GM04504 (cell line): ENCODE measurements at places on chromosomes 2 and 18.
A peak's percentile ranks its signal among the peaks of the same experiment; 100 is the strongest.

- no peak for DNase-seq
Measured at GRCh38 chr18:50395093-50395492, 20.2 kb downstream of the SKA1 start.

GRCh38 chr2:111918383-111918806 is 20.0 kb downstream of the MERTK start:
- DNase-seq: peak; percentile 64

DNA sequence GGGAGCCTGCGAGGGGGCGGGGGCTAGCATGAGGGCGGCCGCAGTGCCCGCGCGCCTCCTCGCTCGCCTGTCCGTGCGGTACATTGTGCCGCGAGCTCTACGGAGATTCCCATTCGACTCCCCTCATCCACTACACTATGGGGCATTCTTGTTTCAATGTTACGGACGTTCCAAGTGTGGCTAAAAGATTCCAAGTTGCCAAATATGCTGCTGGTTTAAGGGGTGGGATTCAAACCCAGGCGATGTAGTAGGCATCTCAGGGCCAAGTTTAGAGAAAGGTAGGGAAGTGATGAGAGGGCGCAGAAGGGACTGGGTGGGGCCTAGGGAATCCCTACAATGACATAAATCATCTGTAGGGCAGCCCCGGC is 10.0 kb upstream of the CRYBA2 start:
- no peak for DNase-seq

- DNase-seq: peak; percentile 87
Measured at GRCh38 chr2:158968396-158969161, at the start of gene TANC1. TANC1 (plus strand) TSS chr2:158968640; CDS start chr2:159065911, 97,271 bp downstream.

DNA sequence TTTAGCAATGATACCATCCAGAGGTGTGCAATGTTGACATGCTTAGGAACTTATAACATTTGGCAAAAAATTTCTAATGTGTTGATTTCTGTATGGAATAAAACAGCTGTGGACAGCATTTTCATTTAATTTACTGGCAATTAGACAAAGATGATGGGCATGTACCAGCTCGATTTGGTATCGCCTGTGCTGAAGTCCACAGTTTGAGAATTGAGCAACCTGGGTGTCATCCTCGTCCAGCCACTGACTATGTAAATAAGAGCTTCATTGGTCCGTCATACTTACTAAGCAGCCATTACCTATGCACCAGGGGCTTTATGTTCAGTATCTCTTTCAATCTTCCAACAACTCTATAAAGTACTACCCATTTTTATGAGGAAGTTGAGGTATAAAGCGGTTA is 24.6 kb upstream of the ACAA2 start:
- no peak for DNase-seq

GRCh38 chr2:72894514-72894913 is 7.3 kb downstream of the SPR start:
- DNase-seq: no peak

GRCh38 chr2:166197446-166197845 is 69.6 kb upstream of the SCN1A start:
- DNase-seq: no peak
